ENCODE measurements at places on chromosomes 3 and 15.

DNA sequence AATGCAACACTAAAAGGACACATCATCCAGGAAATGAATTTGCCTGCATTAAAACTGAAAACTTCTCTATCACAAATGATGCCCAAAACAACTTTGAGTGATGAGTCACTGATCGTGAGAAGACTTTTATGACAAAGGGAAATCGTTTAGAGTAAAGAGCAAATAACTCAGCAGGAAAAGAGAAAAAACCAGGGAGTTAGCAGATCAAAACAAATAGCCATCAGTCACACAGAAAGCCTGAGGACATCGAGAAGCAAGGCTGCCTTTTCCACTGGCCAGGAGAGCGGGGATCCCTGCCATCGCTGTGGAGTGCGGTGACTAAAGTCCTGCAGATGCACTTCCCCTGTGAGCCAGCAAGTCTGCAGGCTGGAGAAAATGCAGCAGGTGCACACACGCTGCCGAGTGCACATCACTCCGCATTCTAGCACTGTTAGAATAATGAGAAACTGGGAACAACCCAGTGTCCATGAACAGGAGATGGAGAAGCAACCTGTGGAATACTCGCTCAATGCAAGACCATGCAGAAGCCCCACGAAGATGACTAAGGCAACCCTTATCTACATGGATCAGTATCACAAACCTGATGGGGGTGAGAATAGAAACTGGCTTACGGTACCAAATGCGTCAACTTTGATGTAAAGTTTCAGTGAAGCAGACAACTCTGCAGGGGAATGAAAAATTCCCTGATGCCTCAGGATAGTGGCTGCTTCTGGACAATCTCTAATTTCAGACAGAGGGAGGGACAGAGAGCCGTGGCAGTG, 86.4 kb downstream of the NSMCE3 start:
- DNase-seq: no peak

GRCh38 chr3:17466028-17466427, 276.4 kb downstream of the TBC1D5 start:
- DNase-seq: no peak

DNA sequence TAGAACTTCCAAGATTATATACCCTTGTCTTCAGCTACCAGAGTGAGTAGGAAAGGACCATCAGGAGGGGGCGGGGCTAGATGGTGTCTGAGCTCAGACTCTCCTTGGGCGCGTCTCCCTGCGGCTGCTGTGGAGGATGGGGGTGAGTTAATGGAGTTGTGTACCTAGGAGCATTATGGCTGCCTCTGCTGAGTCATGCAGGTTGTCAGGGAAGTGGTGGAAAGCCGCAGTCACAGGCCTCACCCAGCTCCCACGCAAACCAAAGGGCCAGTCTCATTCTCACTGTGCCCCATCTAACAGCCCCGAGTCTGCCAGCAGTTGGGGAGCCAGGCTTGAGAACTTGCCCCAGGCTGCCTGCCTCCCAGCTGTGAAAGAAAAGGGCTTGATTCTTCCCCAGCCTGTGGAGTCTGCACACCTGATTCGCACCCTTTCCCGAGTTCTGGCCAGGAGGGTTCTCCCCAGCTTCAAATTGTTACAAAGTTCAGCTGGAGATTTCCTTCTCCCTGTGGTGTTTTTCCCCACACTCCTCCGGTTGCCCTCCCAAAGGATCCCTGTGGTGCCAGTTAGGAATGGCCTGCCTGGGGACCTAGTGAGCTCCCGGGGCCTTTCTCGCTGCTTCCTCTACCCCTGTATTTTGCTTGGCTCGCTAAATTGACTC, 143.3 kb downstream of the HCN4 start:
- no peak for DNase-seq

DNA sequence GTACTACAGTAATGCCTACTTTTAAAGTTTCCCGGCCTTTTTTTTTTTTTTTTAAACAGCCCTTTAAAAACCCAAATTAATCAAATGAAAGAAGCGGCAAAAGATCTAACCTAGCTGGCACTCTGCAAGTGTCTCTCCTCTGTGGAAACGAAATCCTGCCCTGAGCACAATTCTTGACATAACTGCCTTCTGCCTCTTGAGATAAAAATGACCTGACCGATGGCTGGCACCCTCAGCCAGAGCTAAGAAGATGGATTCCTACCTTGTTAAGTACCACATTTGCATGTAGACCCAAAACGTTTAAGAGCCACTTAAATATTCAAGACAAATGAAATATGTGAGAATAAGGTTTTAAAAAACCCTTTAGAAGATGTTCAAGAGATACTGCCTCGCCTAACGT, 16.6 kb upstream of the SLC12A8 start:
- no peak for DNase-seq

Data from suppressor macrophage treated with lipopolysaccharide for 4 hours (primary cell).